Activated T-cell treated with anti-CD3 and anti-CD28 coated beads for 48 hours (primary cell): ENCODE measurements at places on chromosomes 12 and 14.
A peak's percentile ranks its signal among the peaks of the same experiment; 100 is the strongest.

DNA sequence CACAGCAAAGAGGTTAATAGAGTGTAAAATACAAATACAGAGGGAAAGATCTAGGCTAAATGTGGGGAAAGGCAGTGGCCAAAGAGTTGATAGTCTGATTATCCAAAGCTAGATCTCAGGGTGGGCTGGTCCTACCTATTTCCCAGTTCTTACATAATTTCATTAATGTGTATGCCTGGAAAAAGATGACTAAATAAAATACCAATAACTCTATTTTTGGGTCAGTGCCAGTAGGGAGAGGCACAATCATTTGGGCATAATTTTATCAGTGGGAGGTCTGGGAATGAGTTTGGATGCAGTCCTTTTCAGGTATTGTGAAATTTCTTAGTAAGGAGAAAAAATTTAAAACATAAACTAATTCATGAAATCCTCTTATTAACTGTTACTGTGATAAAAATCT lies 30.6 kb upstream of the CLEC14A start:
- no peak for DNase-seq

DNA sequence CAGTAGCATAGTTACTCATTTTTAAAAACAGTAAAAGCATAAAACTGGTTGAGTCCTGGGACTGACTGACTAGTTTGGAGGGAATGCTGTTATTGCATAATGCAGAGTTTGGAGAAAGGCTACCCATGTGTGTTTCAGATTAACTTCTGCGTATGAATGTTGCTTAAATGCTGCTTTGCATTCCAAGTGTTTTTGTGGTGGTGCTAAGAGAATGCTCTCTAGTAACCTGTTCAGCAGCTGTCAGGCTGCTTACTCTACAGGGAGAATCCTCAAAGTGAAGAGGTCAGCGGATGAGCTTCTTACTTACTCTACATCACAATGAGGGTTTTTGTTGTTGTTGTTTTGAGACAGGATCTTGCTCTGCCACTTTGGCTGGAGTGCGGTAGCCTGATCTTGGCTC lies 4.3 kb downstream of the DLST start:
- no peak for DNase-seq

- peak; percentile 50 for DNase-seq
These were observed 10.0 kb downstream of the TMCC3 start for GRCh38 chr12:94640134-94640928.

DNA sequence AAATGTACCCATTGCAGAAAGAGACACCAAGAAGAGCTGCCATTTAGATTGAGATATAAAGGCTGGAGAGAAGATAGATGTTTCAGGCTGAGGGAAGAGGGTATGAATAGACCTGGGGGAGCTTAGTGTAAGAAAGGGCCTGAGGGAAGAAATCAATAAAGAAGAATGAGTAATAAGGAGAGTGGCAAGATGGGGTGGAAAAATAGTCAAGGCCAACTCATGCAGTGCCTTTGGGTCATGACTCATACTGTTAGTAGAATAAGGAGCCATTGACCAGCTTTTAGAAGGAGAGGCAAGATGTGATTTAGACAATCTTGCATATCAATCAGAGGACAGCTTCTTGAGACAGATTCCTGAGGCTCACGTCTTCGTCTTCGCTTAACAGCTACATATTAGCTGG lies 287.5 kb downstream of the DUSP6 start:
- DNase-seq: no peak

GRCh38 chr14:60973070-60973469 lies 7.8 kb downstream of the TRMT5 start:
- DNase-seq: no peak
